ENCODE measurements at places on chromosomes 1 and 21.
A peak's percentile ranks its signal among the peaks of the same experiment; 100 is the strongest.

- DNase-seq: no peak
Observed at GRCh38 chr21:38987633-38988508, 182.1 kb downstream of the ETS2 start.

- no peak for DNase-seq
Observed at GRCh38 chr1:240044620-240045019, 47.1 kb upstream of the FMN2 start.

GRCh38 chr1:98468111-98468717 lies 193.3 kb upstream of the SNX7 start:
- DNase-seq: peak; percentile 38

DNA sequence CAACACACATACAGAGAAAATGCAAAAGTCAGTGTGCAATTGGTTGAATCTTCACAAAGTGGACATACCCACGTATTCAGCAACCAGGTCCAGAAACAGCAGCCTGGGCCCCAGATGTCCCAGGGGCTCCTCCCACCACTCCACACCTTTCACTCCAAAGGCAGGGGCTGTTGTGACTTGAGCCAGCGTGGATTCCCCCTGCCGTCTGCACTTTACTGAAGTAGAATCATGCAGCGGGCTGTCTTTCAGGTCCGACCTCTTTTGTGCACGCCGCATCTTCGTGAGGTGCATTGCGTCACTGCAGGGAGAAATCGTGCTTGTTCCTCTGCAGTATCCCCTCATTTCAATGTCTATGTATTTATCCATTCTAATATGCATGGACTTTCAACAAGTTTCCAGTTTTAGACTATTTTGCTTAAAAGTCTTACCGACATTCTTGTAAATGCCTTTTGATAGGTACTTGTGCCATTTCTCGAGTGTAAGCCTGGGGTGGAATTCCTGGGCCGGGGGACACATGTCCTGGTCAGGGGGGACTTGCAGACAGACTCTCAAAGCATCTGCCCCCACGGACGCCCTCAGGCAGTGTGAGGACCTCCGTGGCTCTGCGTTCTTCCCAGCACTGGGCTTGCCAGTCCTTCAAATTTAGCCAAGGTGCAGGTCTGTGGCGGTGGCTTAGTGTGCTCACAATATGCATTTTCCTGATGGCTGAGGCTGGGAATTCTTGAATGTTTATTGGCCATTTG lies 29.3 kb upstream of the ACTRT2 start:
- DNase-seq: no peak

DNA sequence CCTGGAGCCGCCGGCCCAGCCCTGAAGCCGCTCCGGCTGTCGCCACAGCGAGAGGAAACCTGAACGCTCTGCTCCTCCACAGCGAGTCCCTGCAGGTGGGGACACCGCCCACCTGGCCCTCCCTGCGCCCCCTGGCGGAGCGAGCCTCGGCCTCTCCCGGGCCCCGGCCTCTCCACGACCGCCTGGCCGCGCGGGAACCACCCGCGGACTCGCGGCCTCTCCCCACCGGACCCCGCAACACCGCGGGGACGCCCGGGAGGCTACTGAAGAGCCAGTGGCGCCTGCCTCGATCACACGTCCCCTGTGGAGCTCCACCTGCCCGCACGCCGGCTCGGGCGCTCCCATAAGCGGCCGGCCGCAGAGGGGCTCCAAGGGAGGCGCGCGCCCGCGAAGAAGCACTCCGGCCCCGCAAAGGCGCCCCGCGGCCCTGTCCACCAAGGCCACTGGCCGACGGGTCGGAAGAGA lies 109.6 kb downstream of the KCNN3 start:
- peak; percentile 82 for DNase-seq

DNA sequence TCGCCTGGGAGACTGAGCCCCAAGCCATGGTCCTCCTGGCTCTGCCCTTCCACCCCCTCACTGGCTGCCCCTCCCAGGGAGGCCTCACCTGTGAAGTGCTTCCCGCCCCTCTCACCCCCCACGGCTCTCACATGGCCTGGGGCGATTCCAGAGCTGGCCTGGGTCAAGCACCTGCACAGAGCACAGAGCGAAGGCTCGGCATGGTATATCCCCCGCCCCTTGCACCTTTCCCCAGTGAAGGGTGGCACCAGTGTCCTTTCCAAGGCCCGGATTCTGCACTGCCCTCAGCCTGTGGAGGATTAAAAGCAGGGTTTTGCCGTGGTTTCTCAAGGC lies 1.1 kb upstream of the AJAP1 start:
- no peak for DNase-seq

DNA sequence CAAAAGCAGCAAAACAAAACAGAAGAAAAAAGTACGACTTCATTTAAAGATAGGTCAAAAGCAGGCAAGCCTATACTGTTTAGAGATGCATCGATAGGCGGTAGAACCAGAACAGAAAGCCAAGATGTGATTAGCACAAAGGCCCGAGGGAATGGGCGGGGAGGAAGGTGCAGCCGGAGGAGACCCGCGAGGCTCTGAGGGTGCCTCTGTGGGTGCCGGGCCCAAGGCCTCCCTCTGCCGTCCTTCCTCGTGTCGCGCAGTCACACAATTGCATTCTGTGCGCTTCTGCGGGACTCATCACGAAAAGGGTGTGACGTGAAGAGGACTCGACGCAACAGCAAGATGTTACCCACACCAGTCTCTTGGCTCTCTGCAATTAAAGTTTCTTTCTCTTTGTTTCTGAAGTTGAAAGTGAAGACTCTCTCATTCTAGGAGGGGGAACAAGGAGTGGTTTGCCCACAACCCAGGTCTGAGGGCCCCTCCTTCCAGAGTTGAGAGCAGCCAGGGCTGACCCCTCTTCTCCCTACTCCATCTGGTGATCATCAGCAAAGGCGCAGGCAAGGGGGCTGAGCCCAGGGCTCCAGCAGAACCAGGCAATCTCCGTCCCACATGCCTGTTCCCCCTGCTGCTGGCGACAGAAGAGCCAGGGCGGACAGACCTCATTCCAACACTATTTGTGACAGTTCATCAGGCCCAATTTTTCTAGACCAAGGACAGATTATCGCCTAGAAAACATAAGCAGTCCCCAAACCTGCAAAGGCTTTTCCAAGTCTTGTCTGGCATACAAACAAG lies 41.0 kb downstream of the NPHP4 start:
- DNase-seq: no peak

DNA sequence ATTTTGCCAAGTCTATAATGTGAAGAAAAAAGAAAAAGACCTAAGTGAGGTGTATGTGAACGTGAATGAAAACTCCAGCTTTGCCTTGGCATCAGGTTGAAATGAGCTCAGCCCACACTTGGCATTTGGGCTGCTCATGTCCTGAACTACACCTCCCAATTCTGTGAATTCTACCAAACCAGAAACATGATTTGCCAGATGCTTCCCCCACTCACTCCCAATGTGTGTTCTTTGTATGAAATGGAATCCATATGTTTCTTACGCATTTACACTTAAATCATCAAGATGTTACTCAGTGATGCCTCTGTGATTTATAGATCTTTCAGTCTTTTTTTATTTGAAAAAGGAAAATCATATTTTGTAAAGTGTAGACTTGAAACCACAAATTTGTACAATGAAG lies 32.8 kb upstream of the RUNX1 start:
- DNase-seq: no peak

DNA sequence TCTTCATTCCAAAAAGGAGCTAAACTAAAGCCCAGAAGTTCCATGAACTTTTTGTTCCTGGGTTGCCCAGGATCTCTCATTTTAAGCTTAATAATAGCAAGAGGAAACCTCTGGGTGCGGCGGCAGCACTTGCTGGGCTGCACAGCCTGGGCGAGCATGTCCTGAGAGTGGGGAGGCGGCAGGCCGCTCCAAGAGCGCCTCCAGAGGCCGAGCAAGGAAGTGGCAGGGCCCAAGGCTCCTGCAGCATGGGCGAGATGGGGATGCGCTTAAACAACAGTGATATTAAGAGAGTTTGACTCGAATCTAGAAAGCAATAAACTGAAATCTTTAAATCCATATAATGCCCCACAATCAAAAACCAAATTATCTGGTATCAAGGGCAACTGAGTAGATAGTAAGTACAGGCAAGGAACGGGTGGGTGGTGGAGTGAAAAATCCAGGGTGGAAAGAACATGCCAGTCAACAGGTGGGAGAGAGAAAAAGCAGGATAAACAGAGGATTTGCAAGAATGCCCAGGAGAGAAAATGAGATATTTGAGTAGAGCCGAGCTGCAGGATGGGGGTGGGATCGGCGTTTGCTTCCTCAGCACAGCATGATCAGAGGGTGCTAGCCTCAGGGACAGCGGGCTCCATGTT lies 14.1 kb upstream of the TNR start:
- DNase-seq: no peak

DNA sequence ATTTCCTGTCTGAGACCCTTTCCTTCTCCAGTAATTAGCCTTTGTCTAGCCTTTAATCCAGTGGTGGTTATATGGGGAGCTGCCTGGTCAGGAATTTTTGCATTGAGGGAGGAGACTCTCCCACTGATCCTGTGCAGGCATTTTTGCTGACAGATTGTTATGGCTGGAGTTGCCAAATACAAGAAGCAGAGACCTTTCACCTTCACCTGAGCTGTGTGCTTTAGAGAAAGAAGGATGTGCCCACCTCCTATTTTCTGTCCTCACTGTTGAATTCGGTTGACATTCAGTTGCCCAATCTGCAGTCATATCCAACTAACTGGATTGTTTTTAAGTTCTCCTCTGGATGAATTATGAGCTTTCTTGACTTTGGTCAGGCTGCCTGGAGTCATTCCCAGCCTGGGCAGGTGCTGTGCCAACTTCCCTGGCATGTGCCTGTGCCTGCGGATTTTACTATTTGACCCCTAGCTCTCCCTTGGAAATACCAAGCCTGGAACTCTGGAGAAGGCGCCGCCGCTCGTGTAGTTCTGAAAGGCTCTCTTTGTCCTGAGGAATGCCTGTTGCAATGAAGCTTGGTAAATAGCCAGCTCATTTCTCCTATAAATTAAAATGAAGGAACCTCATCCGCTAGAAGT lies 143.9 kb downstream of the NOS1AP start:
- DNase-seq: no peak

- no peak for DNase-seq
Observed at GRCh38 chr1:247370786-247371732, 39.4 kb upstream of the ZNF496 start.

GRCh38 chr1:155984341-155984740 lies 6.0 kb upstream of the ARHGEF2 start:
- DNase-seq: no peak

DNA sequence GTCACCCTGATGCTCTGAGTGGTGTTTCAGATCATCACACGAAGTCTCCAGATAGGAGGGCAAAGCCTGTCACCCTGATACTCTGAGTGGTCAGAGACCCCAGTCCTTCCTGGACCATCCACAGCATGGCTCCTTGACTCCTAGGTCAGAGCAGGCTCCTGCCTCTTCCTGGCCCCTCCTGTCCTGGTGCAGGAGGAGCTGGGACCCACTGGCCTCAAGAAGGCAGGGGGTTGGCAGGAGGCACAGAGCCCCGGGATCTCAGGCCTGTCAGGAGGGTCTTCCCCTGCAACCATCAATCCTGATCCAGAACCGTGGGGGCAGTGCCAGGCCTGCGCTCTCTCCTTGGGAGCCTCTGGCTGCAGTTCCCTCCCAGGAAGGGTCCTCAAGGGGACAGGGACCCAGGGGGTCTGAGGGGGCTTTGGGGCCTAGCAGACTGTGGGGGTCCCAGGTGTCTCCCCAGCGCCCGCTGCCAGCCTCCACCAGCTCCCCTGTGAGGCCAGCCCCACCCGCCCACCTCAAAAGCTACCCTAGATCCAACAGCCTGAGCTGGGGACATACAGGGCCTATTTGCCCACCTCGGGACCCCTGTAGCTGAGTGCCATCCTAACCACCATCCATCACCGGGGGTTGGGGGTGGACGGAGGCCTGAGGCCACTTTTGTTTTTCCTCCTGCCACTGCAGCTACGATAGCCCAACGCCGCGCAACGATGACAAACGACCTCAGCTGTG lies 27.5 kb downstream of the COL6A1 start:
- no peak for DNase-seq

DNA sequence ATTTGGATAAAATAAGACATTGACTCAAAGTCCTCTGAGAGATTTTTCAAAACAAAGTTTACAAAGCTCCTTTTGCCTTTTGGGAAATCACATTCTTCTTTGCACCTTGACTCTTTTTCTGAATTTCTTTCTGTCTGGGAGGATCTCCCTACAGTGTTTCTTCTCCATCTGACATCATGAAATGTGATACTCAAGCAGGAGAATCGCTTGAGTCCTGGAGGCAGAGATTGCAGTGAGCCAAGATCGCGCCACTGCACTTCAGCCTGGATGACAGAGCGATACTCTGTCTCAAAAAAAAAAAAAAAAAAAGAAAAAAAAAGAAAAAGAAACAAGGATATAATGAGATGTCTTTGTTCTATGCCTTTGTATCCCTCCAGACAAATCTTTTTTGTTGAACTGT lies 13.3 kb upstream of the GRIK1 start:
- DNase-seq: no peak

- peak; percentile 79 for DNase-seq
Observed at GRCh38 chr1:28877132-28877781, 37.1 kb upstream of the EPB41 start.

- DNase-seq: no peak
Observed at GRCh38 chr1:94325377-94326302, 88.3 kb upstream of the ARHGAP29 start.

- no peak for DNase-seq
Observed at GRCh38 chr1:168408539-168408865, 127.8 kb downstream of the TBX19 start.

DNA sequence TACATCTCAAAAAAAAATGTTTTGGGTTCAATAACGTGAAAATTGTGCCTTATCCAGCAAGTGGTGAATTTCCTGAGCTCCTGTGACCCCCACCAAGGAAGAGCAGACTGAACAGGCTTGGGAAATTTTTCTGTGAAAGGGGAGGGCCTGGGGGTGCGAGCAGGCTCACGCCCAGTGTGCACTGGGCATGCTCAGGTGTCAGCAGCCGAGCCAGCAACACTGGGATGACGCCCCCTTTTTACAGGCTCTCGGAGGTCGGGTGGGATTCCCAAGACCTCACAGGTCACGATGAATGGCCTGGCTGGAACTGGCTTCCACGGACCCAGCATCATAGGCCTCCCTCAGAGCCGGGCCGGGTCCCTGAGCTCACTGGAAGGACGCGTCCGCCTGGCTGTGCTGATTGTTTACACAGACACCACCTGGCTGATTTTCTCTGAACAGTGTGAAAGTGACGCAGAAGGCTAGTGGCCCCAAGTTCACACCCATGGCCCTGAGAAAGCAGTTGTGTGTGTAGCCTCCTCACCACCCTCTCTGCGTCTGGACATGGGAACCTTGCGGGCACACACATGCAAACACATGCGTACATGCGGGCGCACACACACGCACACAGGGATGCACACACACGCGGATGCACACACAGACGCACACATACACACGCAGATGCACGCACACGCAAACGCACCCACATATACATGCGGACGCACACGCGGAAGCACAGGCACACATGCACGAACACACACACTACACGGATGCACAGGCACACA lies 9.2 kb downstream of the CSTB start:
- DNase-seq: no peak

DNA sequence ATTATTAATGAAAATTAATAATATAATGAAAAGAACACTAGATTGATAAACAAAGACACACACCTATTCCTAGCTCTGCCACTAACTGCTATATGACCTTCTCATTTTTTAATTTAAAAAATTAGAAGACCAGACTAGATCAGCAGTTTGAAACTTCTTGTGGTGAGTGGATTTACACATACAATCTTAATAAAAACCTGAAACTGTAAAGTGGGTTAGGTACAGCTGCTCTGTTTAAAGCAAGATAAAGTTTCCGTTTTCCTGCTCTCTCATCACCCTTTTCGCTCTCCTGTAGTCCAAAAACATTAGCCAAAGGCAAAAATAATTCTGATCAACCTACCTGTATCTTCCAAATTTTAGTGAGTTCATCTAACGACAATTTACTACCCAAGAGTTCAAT lies 58.6 kb downstream of the USP24 start:
- no peak for DNase-seq
